ENCODE measurements at places on chromosomes 4 and X. TPM values are rescaled to one million over a fixed set of nuclear protein-coding genes. Genes with fewer than 3 reads are reported as not detected.

The LINC00632 gene
- 29.7 TPM for polyA plus RNA-seq

The FGD1 gene
- 1.3 TPM for polyA plus RNA-seq

The CCDC149 gene
- 14.6 TPM for polyA plus RNA-seq

The C4orf51 gene
- polyA plus RNA-seq: not detected

The GJB1 gene
- 102 TPM for polyA plus RNA-seq

The RRH gene
- polyA plus RNA-seq: 0.12 TPM

The CCKAR gene
- polyA plus RNA-seq: not detected

The F8 gene
- 26.7 TPM for polyA plus RNA-seq

The ZMAT1 gene
- polyA plus RNA-seq: 3.8 TPM

The ADAM29 gene
- not detected for polyA plus RNA-seq

The ADH7 gene
- polyA plus RNA-seq: 1.2 TPM

The YY2 gene
- 1.3 TPM for polyA plus RNA-seq

The GPRIN3 gene
- 0.60 TPM for polyA plus RNA-seq

The SPANXN1 gene
- not detected for polyA plus RNA-seq

The CXXC4 gene
- 0.18 TPM for polyA plus RNA-seq

The CNKSR2 gene
- polyA plus RNA-seq: 0.47 TPM

The FHIP1A gene
- 0.76 TPM for polyA plus RNA-seq

The SMARCA1 gene
- 17.4 TPM for polyA plus RNA-seq

The MSANTD1 gene
- 0.36 TPM for polyA plus RNA-seq

The GASK1B gene
- 25.1 TPM for polyA plus RNA-seq

The CXorf66 gene
- polyA plus RNA-seq: not detected

The L1CAM gene
- polyA plus RNA-seq: 1.8 TPM

The F8A2 gene
- not detected for polyA plus RNA-seq

The CENPVL1 gene
- not detected for polyA plus RNA-seq

The RHOH gene
- 0.90 TPM for polyA plus RNA-seq

The BRS3 gene
- polyA plus RNA-seq: not detected

Data from adipose tissue (tissue), 3 donors.